ENCODE measurements at places on chromosomes 2 and 18.

DNA sequence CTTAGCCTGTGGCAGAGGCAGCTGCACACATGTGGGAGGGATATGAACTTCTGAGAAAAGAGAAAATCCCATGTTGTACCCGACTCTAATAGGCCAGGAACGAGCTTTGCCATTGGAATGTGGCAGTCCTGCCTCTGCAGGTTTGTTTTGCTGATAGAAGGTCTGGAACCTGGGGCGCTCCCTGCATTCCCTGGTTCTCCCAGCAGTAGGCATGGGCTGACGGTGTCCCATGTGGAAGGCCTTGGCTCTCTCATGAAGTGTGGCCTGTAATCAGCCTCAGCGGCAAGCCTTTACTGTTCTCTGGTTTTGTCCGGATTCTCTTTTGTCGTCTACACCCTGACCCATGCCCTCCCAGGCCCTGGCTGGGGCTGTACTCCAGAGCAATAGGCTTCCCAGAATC, 72.3 kb downstream of the KIF5C start:
- no peak for DNase-seq

GRCh38 chr18:31301201-31301655, 16.7 kb upstream of the DSG1 start:
- DNase-seq, result no peak

GRCh38 chr2:231387904-231388724, 7.4 kb upstream of the B3GNT7 start:
- DNase-seq, result no peak

DNA sequence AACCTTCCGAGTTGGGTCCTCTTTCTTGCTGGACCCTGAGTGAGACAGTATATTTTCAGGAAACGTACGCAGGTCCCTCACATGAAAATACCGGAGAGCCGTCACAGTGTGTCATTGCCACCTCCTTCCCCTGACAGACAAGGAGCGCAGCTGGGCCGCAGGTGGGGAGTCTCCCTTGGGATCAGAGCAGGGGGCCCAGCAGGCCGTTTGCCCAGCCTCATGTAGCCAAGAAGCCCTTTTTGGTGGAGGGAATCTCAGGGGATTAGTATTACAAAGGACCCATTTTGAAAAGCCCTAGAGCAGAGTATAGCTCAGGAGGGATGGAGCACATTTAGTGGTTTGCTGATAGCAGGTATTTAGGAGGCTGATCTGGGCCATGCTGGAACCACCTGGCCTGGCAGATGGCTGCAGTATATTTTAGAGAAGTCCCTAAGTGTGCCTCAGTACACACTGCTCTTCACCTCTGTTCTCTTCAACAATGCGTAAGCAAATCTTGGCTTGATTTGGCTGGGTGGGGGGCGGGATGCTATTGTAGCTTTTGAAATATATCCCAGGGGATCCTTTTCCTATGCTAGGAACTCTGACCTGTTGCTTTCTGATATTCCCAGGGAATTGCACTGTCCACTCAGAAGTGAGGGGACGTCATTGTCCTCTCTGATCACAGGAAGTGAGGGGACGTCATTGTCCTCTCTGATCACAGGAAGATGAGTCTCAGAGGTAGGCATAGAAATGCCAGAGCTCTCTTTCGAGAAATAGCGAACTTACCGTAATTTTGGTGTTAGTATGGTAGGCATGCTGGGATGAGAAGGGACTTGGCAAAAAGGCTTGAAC, 171.9 kb downstream of the HRH4 start:
- no peak for DNase-seq

DNA sequence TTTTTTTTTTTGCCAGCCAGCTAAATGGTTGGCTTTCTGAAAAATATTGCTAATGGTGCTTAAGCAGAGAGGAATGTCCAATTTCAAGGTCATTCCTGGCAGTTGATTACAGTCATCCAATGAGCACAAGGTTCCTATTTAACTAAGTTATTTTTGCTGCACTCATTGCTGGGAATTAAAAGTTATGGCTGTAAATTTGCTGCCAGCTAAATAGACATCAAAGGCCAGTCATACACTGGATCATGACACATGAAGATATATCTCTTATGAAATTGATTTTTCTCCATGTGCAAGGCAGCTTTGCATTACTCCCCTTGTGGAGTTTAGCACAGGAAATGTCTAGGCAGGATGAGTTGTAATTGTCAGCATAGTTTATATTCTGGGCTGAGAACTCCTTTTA, 1898.4 kb upstream of the CELF4 start:
- no peak for DNase-seq

Data from spleen (tissue), 13 donors.